Caco-2 (cell line): ENCODE measurements at places on chromosomes 1 and 21. TPM values are rescaled to one million over a fixed set of nuclear protein-coding genes. Genes with fewer than 3 reads are reported as not detected.

The MSH4 gene
- 0.34 and 0.49 TPM in 2 replicates for total RNA-seq

The TAS1R1 gene
- total RNA-seq, result not detected in 2 replicates

The LCE1E gene
- total RNA-seq, result not detected in 2 replicates

The BTF3L4 gene
- 55.3 and 73.7 TPM in 2 replicates for total RNA-seq

The CYP4X1 gene
- total RNA-seq, result 5.5 and 7.8 TPM in 2 replicates

The AZIN2 gene
- 1.5 and 2.3 TPM in 2 replicates for total RNA-seq

The OVAAL gene
- total RNA-seq, result not detected in 2 replicates

The PLEKHA6 gene
- total RNA-seq, result 18.8 and 21.8 TPM in 2 replicates

DNA sequence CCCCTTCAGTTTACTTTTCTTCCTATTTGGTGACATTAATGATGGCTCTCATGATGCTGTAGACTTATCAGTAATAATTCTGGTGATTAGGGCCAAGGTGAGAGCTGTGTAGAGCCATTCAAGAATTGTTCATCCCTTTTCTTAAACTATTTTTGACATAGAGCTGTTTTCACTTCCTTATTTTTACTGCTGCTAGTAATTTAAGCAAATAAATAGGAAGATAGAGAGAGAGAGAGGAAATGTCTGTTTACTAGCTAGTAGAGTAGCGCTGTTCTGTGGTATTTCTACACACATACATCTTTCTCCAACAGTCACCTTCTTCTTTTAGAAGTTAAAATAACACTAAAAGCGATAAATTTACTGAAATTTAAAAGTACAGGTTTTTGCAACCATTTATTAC, 678.0 kb upstream of the ZP4 start:
- no peak for DNase-seq

GRCh38 chr1:210360852-210361477, 32.3 kb downstream of the HHAT start:
- no peak for DNase-seq

GRCh38 chr1:167526667-167527383, 8.5 kb upstream of the CD247 start:
- no peak for DNase-seq

GRCh38 chr1:23114424-23115079, 54.1 kb downstream of the LUZP1 start:
- DNase-seq, result no peak

GRCh38 chr1:119480175-119480574, 26.8 kb upstream of the HSD3B1 start:
- no peak for DNase-seq

DNA sequence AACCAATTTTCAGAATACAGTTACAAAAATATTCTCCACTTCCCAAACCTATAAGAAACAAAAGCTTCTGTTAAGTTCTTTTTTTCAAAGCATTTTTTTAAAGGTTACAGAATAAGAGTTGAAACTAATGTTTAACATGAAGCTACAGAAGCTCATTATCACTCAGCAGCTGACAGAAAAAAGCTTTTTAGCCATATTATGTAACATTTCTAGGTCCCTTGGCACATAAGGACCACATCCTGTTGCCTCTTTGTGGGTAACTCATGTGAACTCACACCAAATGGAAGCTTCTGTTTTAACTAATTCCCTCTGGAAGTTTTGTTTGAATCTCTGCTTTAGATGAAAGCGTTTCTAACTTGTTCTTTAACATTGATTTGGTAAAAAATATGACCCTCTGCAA, 242.5 kb upstream of the TMPRSS15 start:
- no peak for DNase-seq

DNA sequence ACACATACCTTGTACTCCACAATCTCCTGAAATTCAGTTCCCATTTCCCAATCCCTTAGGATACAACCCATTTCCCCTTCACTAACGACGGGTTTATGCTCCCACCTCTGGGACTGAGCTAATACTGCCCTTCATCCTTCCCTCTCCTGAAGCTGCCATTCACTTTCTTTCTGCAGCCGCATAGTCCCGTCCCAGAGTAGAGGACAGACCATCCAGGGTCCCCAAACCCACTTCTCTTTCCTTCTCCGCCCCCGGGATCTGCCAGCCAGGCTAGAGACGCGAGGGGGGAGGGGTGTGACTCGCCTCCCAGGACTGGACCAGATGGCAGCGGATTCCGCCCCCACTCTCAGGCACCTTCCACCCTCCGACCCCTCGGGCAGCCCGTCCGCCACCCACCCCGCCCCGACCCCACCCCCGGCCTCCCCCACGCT, 679 bp downstream of the ABL2 start:
- peak; percentile 58 for DNase-seq

- no peak for DNase-seq
These were observed 86.5 kb upstream of the KCNJ15 start for GRCh38 chr21:38170283-38170682.

- no peak for DNase-seq
These were observed 11.9 kb downstream of the PHTF1 start for GRCh38 chr1:113747376-113747775.

DNA sequence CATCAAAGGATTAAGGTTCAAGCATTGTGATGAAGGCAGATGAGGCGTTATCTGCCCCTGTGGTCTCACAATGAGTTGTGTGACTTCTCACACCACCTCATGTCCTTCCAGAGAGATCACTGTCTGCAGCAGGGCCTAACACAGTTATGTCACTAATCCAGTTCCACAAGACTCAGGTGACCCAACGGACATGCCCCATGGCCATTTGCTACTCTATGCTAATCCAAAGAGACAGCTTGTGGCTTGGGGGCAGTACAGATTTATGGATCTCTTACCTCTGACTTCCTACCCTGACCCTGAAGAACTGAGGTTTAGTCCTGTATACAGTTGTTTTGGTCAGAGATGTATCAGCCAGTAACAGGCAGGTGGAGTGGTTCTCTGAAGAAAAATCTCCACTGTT, 147.1 kb downstream of the GLUL start:
- DNase-seq, result peak; percentile 55

GRCh38 chr1:223039990-223040389, 103.1 kb downstream of the TLR5 start:
- no peak for DNase-seq

DNA sequence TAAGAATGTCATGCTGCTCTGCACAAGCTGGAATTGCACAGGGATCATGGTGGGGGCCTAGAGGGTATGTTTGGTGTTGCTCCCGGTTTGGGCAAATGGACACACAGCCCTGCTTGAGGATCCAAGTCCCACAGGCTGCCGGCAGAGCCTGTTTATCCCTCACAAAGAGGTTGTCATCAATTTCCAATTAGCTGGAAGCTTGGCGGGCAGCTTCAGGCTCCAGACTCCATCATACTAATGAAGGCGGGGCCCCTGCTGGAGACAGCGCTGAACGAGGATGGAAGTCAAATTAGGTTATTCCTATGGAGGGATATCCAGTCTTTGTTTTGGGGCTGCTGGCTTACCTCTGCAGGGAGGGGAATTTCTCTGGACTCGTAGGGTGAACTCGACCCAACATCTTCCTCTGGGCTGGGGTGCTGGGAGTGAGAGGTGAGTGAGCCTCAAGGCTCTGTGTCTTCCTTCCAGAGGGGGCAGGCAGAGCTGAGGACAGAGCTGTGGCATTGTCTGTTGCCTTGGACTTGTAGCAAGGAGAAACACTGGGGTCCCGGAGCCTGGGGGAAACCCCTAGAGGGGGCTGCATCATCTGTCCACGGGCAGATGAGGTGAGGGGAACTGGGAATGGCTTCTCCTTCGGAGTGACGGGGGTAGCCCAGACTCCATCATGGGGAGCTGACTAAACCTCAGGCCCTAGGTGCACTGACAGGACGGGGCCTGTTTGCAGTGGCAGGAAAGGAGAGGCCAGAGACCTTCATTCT, 24.9 kb upstream of the PARP1 start:
- DNase-seq, result no peak

DNA sequence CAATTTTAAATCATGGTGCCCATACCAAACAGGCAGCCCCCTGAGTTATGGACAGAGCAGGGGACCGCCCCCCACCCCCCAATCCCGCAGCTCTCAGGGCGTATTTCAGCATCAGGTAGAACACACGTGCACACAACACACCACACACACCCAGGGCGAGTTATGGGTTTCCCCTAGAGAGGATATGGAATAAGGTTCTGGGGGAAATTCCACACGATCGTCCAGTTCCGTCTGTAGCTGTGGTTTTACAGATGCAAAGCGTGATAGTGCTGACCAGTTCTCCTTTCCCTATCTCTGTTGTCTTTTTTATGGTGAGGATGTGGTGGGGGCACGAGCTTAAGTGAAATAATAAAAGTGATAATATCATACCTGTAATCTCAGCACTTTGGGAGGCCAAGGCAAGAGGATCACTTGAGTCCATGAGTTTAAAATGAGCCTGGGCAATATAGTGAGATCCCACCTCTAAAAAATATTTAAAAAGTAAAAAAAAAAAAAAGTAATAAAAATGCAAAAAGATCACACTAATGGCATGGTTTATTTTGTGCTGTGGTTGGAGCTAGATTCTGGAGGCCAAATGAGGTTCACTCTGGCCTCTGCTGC, 25.1 kb downstream of the C2CD2 start:
- DNase-seq, result no peak

- DNase-seq, result no peak
These were observed 172.2 kb downstream of the TM2D1 start for GRCh38 chr1:61552630-61553305.
